ENCODE measurements at places on chromosomes 16 and 17. TPM values are rescaled to one million over a fixed set of nuclear protein-coding genes. Genes with fewer than 3 reads are reported as not detected.

Gene SAP30BP
- 36.8 TPM for total RNA-seq

- DNase-seq: peak; percentile 76
Measured at GRCh38 chr16:1297018-1297696, 12.3 kb upstream of the UBE2I start.

- DNase-seq: no peak
Measured at GRCh38 chr16:88855176-88855575, 1.6 kb downstream of the GALNS start.

DNA sequence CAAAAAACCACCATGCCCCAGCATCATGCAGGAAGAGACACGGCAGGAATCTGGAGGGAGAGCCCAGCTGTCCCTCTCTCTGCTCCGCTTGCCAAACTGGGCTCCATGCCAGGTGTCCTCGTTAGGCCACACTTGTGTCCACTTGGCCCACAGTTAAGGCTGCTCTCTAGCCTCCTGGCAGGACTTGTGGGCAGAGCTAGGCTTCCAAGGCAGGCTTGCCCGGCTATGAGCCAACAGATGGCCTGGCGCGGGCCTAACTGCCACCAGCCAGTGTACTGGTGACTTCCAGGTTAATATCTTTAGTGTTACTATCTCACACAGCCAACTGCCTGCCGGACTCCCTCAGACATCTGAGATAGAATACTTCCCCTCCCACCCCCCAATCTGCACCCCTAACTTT is 10.6 kb downstream of the ATP6V0D1 start:
- DNase-seq: peak; percentile 71

GRCh38 chr17:79992649-79993389 is 42.9 kb downstream of the TBC1D16 start:
- no peak for DNase-seq
